Cerebellum (tissue), 4 donors: ENCODE measurements at places on chromosomes 3 and 15. TPM values are rescaled to one million over a fixed set of nuclear protein-coding genes. Genes with fewer than 3 reads are reported as not detected.

Gene ATP13A3
- total RNA-seq: 143 TPM

Gene KNL1
- total RNA-seq: 17.7 TPM

Gene SNX33
- 4.3 TPM for total RNA-seq

Gene IL1RAP
- total RNA-seq: 6.4 TPM

Gene KCNAB1
- 16.2 TPM for total RNA-seq

Gene SERINC4
- total RNA-seq: not detected

Gene KLHDC8B
- 11.0 TPM for total RNA-seq

Gene CELF6
- total RNA-seq: 7.3 TPM

Gene ARGFX
- not detected for total RNA-seq

Gene SH2D7
- not detected for total RNA-seq
